Skeletal muscle tissue (tissue), 5 donors: ENCODE measurements at places on chromosomes 1 and 21. TPM values are rescaled to one million over a fixed set of nuclear protein-coding genes. Genes with fewer than 3 reads are reported as not detected.

ZMYND12 gene
- under 0.01 TPM for total RNA-seq

VCAM1 gene
- total RNA-seq = 26.1 TPM

ASH1L gene
- total RNA-seq = 35.0 TPM

TNFRSF18 gene
- 1.6 TPM for total RNA-seq
